Cerebellar cortex (tissue), 1 donor: ENCODE measurements at places on chromosomes 1 and 21.

GRCh38 chr21:44723177-44724131 is 12.1 kb upstream of the TSPEAR start:
- DNase-seq = no peak

GRCh38 chr1:174958396-174958795 is 41.4 kb upstream of the CACYBP start:
- DNase-seq = peak; percentile 65

- DNase-seq = no peak
These were observed 86.2 kb downstream of the SLC66A1 start for GRCh38 chr1:19398309-19398760.

- peak; percentile 49 for DNase-seq
These were observed 138.0 kb downstream of the DHRS3 start for GRCh38 chr1:12480041-12480440.

- no peak for DNase-seq
These were observed 9.6 kb upstream of the RFX5 start for GRCh38 chr1:151356696-151357095.

DNA sequence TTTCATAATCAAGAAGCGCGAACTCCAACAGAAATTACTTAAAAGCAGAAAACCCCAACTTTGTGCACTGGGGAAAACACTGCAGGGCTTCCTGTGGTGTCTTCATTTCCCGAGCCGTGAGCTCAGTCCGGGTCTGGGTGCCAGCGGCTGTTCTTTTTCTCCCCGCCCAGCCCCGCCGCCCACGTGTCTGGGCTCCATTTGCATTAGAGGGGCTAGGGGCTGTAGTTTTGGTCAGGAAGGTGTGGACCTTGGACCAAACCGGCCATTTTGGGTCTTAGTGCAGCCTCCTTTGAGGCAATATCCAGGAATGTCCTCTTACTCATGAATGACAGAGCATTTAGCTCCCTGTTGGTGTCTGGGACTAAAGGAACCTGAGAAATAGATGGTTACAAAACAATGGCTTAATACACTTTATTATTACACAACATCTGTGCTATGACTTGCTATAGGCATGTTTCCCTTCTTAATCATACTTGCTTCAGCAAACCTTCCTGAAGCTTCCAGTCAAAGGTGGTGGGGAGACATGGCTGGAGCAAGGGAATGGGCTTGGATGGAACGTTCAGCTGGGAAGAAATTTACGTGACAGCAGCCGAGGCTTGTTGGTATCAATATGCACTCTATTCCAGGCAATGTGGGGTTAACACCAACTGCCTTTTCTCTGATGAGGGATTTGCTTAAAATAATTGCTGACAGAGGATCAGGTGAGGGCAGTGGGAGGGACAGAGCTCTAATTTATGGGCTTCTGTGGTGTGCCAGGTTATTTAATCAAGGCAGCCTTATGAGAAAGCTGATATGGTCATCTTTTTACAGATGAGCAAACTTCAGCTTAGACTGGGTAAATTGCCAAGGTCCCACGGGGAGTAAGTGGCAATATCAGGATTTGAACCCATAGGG is 1.1 kb downstream of the AGTRAP start:
- DNase-seq = peak; percentile 41

GRCh38 chr1:16153999-16154673 is 1.7 kb downstream of the EPHA2 start:
- no peak for DNase-seq

GRCh38 chr1:207763972-207764371 is 12.1 kb downstream of the CD46 start:
- DNase-seq = no peak

- no peak for DNase-seq
These were observed 64.0 kb upstream of the KCNK2 start for GRCh38 chr1:215018555-215018954.

DNA sequence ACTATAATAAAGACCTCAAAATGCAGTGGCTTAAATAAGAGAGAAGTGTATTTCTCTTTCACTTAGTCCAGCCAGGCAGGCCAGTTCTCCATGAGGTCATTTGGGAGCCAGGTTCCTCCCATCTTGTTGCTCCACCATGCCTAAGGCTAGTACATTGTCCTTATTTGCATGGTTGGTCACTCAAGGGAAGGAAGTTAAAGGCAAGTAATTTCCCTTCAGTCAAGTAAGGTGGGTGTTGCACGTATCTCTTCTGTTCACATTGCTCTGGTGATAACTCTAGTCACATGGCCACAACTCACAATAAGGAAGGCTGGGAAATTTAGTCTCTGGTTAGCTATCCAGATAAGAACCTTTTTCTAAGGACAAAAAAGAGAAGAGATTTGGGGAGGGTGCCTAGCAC is 27.2 kb upstream of the TADA1 start:
- no peak for DNase-seq

- no peak for DNase-seq
These were observed 165.0 kb downstream of the ETS2 start for GRCh38 chr21:38970765-38971164.

DNA sequence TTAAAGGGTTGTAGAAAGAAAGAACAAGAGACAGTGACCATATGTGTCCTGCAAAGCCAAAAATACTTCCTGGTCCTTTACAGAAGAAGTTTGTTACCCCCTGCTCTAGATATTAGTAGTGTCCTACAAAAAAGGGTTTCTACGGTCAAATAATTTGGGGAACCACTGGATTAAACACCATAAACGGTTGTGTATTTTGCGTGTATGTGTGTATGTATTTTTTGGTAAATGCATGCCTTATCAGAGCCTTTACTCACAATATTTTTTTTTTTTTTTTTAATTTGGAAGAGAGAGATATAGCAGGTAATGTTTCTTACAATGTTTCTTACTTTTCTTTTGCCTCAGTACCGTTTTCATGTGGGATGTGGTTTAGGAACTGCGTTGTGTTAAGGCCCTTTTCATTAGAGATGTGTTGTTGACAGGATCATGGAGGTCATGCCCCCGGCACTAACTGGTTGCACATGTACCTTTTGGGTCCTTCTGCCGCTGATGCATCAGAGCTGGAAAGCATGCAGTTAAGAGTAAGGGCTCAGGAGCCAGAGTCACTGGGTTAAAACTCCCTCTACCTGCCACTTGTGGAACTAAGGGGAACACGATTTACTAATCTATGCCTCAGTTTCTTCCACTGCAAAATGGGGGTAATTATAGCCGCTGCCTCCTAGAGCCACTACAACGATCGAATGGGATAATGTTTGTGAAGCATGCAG is 234.6 kb upstream of the KAZN start:
- DNase-seq = no peak

- no peak for DNase-seq
These were observed 185.1 kb upstream of the CAMK1G start for GRCh38 chr1:209398313-209398991.

DNA sequence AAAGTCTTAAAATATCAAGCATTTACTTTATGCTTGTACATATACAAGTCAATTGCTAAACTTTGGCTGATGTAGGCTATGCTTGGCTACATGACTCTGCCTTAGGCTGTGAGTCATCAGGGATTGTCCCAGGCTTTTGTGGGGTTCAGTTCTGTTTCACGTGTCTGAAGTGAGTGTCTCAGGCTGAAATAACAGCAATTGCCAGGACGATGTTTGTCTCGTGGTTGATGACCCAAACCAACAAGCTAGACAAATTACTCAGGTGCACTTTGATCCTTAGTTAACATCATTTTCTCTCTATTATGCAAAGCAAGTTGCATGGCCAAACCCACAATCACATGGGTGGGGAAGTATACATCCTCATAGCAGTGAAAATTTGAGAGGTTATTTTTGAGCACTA is 410.1 kb downstream of the BRINP3 start:
- no peak for DNase-seq

- DNase-seq = peak; percentile 31
These were observed 43.5 kb downstream of the LGR6 start for GRCh38 chr1:202237052-202237451.

DNA sequence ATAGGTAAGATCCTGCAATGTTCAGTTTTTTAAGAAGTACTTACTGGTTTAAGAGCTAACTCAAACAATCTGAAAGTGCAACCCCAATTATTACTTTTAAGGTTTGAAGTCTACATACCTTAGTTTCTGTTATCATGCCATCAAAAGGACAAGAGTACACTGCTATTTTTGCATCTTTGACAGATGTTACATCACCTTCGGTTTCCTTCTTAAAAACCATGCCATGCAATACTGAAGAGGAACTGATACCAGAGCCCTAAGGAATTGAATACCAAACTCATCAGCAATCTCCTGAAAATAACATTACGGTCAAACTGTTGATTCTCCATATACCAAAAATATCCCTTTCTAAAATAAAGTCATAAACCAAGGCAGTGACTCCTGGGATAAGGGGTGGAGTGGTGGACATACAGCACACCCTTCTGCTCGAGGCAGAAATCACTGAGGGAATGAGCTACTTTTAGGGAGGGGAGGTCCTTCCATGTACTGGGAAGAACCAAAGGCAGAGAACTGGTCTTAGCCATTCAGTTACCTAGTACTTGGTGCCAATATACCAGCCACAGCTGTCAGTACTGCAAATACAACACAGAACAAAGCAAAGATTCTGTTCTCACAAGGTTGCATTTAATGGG is 8.5 kb downstream of the CCT8 start:
- DNase-seq = no peak

DNA sequence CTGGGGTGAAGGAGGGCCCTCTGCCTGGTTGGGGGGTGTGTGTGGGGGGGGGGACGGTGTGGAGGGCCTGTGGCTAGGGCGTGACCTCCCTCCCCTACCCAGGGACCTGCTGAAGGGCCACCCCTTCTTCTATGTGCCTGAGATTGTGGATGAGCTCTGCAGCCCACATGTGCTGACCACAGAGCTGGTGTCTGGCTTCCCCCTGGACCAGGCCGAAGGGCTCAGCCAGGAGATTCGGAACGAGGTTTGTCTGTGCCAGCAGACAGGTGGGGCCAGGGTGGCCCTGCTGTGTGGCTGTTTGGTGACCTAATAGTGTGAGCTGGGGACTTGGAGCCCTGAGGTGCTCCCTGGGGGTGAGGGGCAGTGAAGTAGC is 43.9 kb downstream of the COQ8A start:
- DNase-seq = no peak

DNA sequence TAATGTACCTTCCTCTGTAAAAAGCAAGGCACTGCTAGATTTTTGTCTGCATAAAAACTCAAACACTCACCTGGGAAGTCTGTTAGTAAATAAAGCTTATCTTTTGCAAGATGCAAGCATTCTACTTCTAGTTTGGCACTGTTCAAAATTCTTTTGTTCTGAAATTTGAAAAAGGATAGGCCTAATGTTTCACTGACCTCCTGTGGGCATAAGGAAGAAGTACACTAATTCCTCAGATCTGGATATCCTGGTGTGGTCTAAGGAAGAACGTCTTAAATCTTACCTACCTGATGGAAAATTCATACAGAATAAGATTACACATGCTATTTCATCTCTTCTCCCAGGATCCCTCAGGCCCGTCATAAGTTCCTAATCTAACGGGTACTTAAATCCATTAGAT is 93.5 kb upstream of the CAMK1G start:
- DNase-seq = peak; percentile 3

- DNase-seq = no peak
These were observed 8.3 kb downstream of the CFHR2 start for GRCh38 chr1:196951711-196952394.

DNA sequence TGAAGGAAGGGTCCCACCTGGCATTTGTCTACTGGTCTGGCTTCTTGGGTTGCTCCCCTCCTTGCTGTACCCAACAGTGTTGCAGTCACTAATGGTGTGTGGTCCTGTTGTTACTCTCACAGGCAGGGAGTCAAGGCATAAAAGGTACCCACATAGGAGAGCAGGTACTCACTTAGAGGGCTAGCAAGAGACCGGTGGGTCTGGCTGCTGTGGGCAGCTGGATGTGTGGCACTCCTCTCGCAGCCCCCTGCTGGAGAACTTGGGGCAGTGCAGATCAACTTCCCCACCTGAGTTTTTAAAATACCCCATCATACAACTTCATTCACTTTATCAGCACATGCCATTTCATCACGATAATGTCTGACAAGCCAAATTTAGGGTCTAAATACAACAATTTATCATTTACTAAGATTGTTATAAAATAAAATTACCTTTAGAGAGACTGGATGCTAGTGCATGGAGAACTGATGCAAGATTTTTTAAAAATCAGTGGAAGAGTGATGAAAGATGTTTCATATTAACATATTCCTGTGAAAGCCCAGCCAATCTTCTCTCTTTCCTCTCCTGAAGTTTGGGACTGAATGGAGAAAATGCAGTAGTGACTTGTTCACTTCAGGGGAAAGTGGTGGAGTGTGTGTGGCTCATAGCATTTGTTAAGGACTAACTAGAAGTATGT is 42.8 kb downstream of the ACP6 start:
- peak; percentile 43 for DNase-seq

DNA sequence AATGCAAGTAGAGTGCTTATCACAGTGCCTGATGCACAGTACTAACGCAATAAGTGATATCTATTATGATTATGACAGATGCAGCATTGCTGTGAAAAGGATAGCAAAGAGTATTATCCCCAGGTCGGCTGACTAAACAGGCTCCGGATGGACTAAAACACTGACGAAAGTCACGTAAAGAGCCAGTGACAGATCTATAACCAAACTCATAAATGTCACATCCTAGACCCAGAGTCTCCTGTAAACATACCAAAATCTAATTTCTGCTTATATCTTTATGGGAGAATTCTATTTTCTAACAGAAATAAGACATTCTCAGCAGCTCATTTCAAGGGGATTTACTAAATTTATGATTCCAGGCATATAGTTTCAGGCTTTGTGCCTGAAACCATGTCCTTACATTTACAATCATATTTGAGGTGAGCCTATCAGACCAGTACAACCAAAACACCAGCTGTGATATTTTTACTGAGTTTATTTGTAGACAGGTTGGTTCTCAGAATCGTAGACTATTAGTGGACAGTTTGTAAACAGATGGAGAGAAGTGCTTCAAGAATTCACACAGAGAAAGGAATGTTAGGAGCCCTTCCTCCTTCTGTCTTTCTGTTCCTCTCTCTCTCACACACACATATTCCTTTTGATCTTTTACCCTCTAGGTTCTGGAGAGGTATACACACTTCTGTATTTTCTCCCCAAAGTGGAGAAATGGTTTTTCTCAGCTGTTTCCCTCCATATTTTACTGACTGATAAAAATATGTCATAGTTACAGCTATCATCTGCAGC is 52.4 kb upstream of the WDR26 start:
- DNase-seq = no peak

GRCh38 chr21:19833082-19833481 is 1165.1 kb upstream of the NCAM2 start:
- DNase-seq = no peak

DNA sequence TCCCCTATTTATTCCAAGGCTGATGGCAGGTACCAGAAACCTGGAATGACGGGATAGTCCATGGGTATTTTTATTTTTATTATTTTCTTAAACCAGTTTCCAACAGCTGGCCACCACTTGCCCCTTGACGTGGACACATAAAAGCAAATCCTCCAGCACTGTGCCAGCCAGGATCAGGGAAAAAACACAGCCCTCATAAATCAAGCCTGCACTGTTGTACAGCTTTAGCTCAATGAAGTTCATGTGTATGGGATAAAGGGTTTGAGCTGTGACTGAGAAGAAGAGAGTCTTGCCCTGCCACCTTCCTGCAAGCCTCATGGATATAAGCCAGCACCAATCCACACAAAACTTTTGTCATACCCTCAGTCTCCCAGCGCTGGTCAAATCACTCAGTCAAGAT is 303.8 kb upstream of the SPAG17 start:
- no peak for DNase-seq

- no peak for DNase-seq
These were observed 32.6 kb downstream of the CFH start for GRCh38 chr1:196684476-196684875.
